ENCODE measurements at places on chromosomes 5 and 9.

- no peak for DNase-seq
Measured at GRCh38 chr5:99605904-99606303, 677.1 kb upstream of the CHD1 start.

DNA sequence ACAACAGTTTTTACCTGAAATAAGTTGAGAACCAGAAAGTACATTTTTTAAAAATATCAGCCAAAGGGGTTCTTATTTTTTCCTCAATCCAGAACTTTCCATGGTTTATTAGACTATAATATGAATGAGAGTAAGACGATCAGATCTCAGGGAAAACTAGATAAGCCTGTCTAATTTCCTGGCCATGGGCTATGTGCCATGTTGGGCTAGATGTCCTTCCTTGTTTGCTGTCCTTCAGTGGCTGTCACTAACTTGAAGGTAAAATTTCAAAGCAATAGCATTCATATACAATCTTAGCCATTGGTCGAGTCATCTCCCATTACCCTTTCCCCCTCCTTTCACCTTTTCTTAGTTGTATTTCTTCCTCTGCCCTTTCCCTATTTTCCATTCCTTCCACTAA is 179.5 kb upstream of the PPP1R2B start:
- DNase-seq = no peak

GRCh38 chr9:551986-552929 is 289.2 kb upstream of the DMRT1 start:
- no peak for DNase-seq

DNA sequence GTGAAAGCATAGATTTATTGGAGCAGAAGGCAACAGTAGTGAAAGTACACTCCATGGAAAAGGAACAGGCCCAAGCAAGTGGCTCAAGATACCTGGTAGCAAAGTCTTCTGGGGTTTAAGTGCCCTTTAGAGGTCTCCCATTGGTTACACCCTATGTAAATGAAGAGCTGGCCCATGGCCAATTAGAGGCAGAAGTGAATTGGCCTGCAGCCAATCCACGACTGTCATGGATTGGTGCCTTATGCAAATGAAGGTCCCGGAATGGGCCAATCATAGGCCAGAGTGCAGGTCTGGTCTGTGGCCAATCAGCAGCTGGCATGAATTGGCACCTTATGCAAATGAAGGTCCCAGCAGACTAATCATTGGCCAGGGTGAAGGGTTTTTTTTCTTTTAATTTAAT is 64.2 kb upstream of the PCSK5 start:
- no peak for DNase-seq

GRCh38 chr5:82044010-82044409 is 72.2 kb downstream of the ATG10 start:
- no peak for DNase-seq

DNA sequence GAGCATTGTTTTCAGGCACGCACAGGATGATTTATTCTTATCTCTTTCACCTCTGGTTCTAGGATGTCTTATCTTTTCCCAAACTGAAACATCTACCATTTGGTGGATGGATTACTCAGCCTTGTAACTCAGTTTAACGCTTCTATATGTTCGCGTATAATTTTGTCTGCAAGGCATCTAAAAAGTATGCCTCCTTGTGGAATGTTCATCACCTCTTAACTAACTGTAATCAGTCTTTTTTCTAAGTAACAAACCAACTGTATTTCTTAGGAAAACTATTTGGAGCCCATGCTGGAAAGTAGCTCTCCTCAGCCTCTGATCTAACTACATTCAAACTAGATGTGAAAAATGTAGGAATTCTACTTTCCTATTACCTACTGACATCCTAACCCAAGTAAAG is 11.5 kb upstream of the F2RL2 start:
- no peak for DNase-seq

- DNase-seq = no peak
Measured at GRCh38 chr9:126982215-126983002, 67.8 kb downstream of the RALGPS1 start.

- no peak for DNase-seq
Measured at GRCh38 chr5:85476617-85477016, 1091.9 kb upstream of the EDIL3 start.

GRCh38 chr9:132068605-132069004 is 11.1 kb downstream of the MED27 start:
- no peak for DNase-seq

- DNase-seq = no peak
Measured at GRCh38 chr9:35342221-35342958, 147.5 kb upstream of the RUSC2 start.

DNA sequence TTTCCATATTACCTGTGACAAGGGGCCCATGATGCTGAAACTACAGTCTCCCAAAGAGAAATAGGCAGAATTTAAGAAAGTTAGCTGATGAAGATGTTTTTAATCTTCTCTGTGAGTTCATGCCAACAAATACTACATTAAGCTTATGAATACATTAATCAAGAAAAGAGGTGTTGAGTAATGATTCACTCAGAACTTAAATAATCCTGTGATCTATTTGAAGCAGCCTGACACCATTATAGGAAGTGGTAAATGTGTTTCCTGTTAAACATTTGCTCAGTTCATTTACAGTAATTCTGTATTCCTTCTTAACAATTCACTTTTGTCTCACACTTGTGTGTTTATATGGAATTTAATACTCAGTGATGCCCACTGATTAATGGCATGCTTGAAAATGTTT is 75.0 kb upstream of the IZUMO3 start:
- no peak for DNase-seq
